ENCODE measurements at places on chromosomes 6 and 20.

DNA sequence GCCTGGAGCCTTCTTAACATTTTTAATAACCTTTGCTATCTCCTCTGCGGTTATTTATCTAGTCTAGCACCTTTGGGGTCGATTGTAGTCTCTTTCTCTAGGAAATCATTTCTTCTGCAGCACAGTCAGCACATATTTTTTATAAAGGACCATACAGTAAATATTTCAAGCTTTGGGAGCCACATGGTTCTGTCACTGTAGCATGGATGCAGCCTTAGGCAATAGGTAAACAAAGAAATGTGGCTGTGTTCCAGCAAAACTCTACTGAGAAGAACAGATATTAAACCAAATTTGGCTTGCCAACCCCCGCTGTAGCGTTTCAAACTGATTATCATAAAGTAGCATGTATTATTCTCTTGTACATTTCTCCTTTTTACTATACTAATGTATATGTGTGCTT is 95.7 kb downstream of the SLC23A2 start:
- no peak for DNase-seq

GRCh38 chr6:150877928-150878327 is 12.4 kb downstream of the MTHFD1L start:
- no peak for DNase-seq

GRCh38 chr20:6698723-6699122 is 68.8 kb upstream of the BMP2 start:
- no peak for DNase-seq

GRCh38 chr6:6661191-6661590 is 72.7 kb downstream of the LY86 start:
- no peak for DNase-seq

DNA sequence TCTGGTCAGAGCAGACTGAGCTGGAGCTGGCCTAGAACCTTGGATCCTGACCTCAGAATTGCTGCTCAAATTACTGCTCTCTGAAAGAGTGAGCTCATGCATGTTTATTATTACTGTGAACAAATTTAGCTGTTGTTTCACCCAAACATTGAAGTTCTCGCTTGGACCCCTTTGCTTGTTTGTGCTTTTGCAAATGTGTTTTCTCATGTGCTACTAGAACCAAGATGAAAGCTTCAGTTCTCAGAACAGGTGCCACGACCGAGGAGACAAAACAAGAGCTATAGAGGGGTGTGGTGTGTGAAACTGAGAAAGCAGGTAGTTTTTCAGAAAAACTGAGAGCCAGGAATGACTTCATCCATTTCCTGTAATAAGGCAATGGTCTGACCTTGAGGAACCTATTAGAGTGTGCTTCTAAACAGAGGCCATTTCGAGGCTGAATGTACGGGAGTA is 50.0 kb upstream of the ESR1 start:
- no peak for DNase-seq

DNA sequence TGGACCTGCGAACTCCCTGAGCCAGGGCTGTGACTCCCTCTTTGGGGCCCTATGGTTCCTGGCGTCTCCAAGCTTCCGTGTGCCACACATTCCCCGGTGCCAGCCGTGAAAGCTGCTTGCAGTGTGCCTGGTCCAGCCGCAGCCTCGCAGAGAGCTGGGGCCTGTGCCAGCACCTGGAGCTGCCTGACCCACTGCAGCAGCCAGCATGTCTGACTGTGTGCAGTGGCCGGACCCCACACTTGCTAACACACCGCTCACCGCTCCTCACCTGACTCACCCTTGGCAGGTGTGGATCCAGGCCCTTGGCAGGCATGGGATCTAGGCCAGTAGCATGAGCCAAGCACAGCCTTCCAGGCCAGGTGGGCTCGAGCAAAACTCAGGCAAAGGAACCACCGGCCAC is 227.5 kb downstream of the OTOR start:
- no peak for DNase-seq

DNA sequence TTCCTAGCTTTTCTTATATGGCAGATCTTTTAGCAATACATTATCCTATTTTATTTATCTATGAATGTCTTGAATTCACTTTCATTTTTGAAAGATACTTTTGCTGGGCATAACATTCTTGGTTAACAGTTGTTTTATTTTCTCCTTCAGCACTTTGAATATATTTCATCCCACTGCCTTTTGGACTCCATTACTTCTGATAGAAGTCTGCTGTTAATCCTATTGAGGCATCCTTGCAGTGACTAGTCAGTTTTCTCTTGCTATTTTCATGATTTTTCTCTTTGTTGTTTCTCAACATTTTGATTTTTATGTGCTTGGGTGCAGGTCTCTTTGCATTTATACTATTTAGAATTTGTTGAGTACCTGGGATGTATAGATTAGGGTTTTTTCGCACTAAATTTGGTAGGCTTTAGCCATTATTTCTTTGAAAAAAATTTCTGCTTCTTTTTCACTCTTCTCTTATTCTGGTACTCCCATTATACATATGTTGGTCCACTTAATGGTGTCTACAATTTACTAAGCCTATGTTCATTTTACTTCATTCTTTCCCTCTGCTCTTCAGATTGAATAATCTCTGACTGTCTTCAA is 53.2 kb downstream of the PHACTR3 start:
- no peak for DNase-seq

- DNase-seq, result no peak
Measured at GRCh38 chr6:151387175-151387970, 4.0 kb downstream of the ZBTB2 start.

DNA sequence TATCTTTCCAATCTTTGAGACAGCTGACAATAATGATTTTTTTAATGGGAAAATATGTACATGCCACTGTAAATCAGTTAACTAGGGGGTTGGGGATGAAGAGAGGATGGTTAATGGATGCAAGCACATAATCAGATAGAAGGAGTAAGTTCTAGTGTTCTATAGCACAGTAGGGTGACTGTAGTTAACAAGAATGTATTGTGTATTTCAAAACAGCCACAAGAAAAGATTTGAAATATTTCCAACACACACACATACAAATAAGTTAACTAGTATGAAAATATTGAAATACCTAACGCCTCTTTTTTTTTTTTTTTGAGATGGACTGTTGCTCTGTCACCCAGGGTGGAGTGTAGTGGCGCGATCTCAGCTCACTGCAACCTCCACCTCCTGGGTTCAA is 153.4 kb upstream of the SALL4 start:
- DNase-seq, result no peak

GRCh38 chr6:168624948-168625347 is 184.0 kb downstream of the SMOC2 start:
- no peak for DNase-seq

GRCh38 chr6:112153926-112154607 is 66.7 kb downstream of the FAM229B start:
- DNase-seq, result peak; percentile 17

DNA sequence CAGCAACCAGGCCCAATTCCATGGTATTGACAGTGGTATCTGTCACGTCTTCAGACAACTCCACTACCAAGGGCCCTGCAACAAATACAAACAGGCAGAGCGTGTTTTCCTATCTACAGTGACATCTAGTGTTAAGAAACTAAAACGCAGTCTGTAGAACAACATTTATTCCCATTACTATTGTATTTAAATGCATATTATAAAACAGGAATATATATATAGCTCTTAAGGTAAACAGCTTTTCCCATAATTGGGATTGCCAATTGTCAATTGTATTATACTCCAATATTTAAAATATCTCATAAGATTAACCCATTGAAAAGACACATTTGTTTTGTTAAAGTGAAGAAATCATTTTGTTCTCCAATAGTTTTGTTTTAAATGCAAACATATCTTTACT is 97.2 kb downstream of the KIF16B start:
- DNase-seq, result peak; percentile 68

DNA sequence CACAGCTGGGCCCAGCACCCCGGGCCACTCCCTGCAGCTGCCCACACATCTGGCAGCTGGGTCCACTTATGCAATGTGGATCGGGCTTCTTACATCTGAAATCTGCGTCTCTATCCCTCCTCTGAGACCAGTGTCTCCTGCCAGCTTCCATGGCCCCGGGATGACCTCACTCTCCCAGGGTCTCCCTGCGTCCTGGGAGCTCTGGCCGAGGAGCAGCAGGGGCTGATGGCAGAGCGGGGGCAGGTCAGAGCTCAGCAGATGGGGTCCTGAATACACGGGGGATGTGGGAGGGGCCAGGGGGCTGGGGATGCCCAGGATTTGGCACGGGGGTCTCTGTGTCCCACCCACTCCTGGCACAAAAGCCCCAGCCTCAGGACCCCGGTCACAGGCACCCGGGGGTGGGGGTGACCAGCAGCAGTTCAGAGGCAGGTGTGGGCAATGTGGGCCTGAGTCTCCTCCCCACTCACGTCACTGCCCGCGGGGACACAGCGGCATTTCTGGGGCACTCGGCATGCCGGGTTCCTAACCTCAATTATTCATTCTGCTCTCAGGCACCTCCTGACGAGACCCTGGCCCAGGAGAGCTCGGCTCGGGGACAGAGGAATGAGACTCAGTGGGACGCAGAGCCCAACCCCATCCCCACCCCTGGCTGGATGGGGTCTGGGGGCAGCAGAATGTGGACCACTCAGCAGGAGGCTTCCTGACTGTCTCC is 16.4 kb downstream of the CHRNA4 start:
- no peak for DNase-seq

- peak; percentile 89 for DNase-seq
Measured at GRCh38 chr6:70889270-70889669, 67.6 kb downstream of the B3GAT2 start.

GRCh38 chr20:14418376-14418775 is 81.0 kb upstream of the FLRT3 start:
- no peak for DNase-seq

GRCh38 chr6:117191448-117191847 is 73.9 kb upstream of the VGLL2 start:
- no peak for DNase-seq

DNA sequence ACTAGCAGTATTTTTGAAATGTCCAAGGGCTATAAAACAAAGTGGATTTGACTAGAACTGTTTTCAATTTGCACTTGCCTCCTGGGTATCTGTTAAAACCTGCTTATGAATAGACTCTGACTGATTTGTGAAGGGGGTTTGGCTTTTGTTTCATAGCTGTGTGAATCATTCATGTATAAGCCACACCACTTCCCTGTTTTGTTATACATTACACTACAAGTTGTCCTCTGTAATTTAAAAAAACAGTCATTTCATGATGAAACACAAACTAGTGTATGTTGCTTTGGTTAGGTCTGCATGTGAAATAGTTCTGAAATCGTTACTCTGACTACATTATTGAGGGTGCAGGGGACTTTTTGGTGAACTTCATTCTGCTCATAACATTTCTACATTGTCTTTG is 121.7 kb downstream of the NKAIN2 start:
- no peak for DNase-seq

- no peak for DNase-seq
Measured at GRCh38 chr6:106056746-106057390, 29.3 kb upstream of the PRDM1 start.

- no peak for DNase-seq
Measured at GRCh38 chr6:24922170-24922569, 13.6 kb downstream of the RIPOR2 start.

DNA sequence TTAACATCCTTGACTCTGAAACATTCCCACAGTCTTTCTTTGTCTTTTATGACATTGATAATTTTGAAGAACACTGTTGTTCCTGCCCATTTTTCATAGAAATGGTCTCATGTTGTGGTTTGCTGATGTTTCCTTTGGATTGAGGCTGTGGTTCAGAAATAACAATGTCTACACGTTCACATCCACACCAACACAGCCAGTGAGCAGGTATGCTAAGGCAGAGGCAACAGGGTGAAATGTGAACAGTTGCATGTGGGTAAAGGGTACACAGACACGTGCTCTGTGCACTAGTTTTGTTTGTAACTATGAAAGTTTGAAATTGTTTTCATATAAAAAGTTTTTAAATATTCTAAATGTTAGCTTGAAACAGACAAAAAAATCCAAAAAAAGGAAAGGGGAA is 78.4 kb downstream of the GINS1 start:
- no peak for DNase-seq

DNA sequence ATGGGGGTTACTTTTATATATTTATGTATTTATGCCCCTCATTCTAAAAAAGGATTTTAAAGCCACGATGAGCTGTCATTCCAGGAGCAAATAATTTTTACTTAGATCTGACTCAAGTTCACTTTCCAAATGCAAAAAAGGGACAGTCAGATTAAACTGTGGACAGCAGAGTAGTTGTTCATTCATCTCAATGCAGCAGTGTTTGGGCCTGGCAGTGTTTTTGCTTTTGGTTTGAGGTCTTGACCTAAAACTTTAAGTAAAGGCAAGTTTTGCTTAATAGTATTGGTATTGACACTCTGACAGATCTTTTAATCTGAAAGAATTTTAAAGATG is 13.9 kb downstream of the JARID2 start:
- DNase-seq, result no peak

GRCh38 chr20:4383961-4384360 is 337.7 kb upstream of the PRND start:
- no peak for DNase-seq

DNA sequence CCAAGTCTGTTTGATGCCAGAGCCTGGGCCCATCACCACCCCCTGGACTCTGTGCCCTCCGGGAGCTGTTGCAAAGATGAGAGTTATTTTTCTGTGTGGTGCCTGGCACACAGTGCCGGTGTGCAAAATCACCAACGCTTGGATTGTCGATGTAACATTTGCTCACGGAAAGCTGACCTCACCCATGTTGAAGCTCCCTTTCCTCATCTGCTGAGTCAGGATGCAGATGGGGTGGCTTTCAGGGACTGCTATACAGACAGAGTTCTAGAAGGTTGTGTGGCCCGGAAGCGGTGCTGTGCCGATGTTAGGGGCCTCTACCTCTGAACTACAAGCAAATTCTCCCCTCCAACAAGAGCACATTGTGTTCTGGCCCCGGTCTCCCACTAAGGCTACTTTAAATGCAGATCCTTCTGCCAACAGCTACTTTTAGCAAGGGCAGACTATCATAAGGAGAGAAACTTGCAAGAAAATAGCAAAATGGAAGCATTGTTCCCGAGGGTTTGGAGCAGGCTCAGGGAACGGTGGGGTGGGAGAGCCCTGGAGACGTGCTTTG is 34.0 kb downstream of the EYA2 start:
- DNase-seq, result no peak

- DNase-seq, result no peak
Measured at GRCh38 chr6:79699606-79700005, 68.5 kb downstream of the SH3BGRL2 start.

DNA sequence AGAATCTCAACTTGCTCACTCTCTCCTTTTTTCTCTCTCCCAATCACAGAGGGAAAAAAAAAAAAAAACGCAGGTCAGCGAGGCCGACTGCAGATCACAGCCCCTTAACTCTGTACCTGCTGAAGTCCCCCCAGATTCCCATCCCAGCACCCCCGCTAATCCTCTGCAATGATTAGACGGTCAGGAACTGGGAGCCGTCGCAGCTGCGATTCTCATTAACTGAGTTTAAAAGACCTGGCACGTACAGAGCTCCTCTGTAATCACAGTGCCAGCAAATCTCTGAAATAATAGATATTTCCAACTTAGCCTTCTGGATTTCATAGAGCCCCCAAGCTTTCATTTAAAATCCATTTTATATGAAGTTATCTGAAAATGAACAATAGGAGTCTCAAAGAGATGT is 84.4 kb downstream of the ANKRD60 start:
- DNase-seq, result no peak

DNA sequence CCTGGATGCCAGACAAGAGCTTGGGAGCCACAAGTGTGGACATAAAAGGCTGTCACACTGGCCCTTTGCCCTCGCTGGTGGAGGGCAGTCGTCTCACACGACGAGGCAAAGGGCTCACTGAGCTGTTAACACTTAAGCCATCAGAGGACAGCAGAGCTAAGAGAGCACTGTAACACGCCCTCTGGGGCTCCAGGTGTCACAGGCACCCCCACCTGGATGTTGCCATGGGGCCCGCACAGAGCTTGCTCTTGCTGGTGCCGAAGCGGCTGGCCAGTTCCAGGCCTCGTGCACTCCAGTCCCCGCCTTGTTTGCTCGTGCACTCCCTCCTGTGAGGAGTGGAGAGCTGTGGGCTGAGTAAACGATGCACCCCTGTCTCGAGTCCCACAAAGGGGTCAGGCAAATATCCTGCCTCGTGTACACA is 37.4 kb downstream of the SLC35D3 start:
- DNase-seq, result peak; percentile 21

Measured in NCI-H524 (cell line).